ENCODE measurements at places on chromosomes 4 and X. TPM values are rescaled to one million over a fixed set of nuclear protein-coding genes. Genes with fewer than 3 reads are reported as not detected.

The ALPK1 gene
- 20.7 TPM for polyA plus RNA-seq

DNA sequence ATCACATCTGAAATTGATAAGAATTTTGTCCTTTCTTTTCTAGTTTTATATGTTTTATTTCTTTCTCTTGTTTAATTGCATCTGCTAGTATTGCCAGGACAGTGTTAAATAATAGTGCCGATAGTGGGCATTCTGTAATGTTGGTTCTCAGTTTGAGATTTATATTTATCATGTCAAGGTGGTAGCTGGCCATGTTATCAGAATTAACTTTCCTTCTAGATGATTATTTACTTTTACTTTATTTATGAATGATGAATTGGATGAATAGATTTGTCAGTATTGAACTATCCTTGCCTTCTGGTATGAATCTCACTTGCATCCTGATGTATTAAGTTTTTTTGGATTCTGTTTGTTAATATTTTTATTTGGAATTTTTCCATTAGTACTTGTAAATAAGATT lies 42.7 kb downstream of the METAP1 start:
- DNase-seq = no peak

GRCh38 chr4:66340286-66340893 lies 670.1 kb upstream of the EPHA5 start:
- no peak for DNase-seq

DNA sequence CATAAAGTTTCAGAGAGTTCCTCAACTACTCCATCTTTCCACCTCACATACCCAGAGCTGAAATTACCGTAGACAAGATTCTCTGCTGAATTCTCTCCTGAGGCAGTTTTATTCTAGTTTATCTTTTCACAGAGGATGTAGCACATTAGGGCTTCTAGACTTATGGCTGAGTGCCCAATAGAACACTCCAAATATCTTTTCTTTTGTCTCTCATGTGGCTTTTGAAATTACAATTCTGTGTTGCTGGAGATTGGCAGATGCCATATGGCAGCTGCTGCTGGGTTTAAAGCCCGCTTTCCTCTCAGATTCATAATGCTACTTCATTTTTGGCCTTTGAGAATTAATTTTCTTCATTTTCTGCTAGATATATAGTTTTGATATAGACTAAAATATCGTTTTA lies 107.6 kb upstream of the BANK1 start:
- no peak for DNase-seq

DNA sequence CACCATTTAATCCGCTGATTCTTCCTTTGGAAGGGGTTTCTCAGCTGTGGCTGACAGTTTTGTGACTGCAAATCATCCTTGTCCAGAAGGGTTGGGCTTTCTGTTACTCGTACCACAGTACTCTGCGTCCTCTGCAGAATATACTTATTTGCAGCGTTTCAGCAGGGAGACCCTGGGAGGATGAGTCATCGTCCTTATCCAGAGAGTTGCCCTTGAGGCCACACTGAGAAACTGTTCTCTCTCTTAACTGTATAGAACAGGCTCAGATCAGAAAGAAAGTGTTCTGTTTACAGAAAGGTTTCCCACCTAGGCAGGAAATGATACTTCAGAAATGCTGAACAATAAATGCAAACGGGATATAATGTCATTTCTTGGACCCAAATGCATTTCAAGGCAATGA lies 47.8 kb upstream of the DDX53 start:
- DNase-seq = no peak

DNA sequence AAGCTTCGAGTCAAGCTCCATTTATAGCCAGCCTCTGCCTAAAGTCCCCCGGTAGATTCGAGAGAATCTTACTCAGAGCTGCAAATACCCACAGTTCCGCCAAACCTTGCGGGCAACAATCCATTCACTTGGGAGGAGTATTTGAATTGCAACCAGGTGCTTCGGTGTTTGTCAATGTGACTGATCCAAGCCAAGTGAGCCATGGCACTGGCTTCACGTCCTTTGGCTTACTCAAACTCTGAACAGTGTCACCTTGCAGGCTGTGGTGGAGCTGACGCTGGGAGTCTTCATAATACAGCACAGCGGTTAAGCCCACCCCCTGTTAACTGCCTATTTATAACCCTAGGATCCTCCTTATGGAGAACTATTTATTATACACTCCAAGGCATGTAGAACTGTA lies 11.2 kb downstream of the CD40LG start:
- no peak for DNase-seq

DNA sequence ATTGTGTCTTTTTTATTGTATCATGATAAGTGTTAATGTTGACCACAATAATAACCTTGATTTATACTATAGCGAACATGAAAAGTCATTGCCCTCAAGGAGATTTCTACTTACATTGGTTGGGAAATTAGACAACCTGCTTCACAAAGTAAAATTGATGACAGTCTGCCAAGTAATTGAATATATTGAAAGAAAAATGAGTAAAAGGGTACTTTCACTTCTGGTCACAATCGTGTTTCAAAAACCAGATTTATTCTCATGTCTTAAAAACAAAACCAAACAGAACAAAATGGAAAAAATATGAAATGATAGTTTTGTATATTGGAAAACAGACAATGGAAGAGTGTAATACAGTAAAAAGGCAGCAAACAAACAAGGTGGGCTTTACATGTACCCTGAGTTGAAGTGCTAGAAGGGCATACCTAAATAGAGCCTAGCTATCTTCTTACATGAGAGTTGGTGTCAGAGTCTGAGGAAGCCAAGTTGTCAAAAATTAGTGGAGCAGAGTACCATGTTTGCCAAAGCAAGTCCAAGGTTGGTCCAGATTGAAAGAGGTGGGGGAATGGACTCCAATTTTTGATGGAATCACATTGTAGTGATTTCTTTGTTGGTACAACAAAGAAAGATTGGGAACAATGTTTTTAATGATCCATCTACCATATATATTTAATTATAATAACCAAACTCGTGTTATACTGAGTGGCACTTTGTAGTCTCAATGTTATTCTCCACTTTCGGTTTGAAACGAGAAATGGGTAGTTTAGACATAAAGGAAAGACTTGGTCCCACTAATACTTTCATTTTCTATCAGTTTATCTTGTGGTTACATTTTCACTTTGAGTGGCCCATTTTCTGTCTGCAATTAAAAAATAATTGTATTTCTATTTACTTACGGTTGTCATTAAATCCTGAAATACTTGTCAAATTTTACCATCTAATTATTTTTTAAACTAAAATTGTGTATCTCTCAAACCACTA lies 775.6 kb downstream of the STIM2 start:
- DNase-seq = no peak

DNA sequence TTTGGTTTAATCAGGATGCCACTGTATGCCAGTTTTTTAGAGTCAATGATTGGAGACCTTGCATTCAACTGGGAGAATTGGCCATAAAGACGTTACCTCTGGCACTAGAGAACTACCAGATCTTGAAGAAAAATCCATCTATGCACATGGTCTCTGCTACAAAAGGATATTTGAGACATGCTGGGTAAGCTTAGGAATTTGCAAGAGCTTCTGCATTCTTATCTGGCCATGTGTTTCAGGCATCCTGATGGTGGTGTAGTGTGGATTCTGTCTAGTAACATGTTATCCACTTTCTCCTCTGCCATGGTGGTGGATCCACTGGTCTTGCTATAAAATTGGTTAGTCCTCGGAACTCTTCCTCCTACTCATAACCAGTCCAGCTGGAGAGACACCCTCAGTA lies 185.3 kb upstream of the WDFY3 start:
- no peak for DNase-seq

GRCh38 chr4:1598206-1599025 lies 85.7 kb downstream of the FAM53A start:
- no peak for DNase-seq

DNA sequence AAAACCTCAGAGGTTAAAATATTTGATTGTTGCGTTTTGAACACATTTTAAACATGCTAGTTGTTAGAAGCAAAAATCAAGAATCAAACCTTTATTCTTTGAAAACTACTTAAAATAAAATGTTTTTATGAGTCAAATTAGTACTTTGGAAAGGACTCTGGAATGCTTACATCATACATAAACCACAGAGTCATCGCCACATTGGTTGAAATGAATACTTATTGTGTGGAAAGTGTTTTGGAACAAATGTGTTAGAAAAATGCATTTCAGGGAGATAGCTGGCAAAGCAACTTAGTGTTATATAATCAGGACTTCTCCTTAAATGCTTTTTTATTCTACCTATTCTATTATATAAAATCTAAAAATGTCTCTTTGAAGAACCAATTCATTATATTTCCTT lies 49.4 kb upstream of the CAMK2D start:
- no peak for DNase-seq

DNA sequence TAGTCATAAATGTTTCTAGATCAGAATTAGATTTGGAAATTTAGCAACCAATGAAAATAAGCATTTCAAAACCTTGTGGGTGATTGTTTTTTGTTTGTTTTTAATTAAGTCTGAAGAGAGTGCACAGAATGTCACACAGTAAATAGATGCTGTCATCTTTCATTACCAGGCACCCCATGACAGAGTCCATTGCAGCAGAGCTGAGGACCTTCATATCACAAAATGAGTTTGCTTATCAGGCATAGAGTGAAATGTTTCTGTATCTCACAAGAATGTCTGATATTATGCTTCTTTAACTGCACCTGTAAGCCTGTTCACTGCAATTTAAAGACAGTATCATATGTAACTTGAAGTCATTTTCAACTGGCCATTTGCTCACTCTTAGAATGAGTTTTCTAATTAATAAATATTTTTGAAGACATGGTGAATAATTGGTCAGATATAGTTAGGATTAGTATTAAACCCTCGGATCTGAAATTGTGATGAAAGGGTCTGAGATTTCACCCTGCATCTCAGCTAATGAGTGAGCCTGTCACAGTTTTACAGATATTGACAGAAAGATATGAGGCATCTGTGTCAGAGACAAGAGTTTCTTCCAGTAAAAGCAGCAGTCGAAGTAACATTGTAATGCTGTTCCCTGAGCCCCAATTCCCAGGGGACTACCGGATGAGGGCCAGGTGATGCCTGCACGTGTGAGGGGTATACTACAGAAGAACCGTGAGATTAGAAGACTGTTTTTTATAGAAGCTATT lies 416.4 kb downstream of the CCSER1 start:
- no peak for DNase-seq

DNA sequence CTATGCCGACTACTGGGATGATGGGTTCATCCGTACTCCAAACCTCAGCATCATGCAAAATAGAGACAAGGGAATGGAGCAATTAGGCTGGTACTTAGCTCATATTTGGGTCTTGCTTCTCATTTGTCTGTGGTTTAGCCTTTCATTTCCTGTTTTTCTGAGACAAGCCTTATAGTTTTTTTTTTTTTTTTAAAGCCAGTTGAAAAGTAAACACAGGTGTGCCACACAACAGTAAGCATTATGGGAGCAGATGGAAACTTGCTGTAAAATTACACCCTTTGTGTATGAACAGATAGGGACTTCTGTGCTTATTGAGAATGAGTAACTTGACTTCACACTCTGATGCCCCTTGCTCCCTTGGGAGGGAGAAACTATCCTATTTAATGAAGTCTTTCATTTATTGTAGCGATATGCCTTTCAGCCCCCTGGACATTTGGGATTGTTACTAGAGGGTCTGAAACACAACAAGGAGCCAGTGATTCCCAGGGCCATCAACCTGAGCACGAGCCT lies 13.7 kb downstream of the RASSF6 start:
- no peak for DNase-seq

- no peak for DNase-seq
These were observed 46.6 kb upstream of the PRRG1 start for GRCh38 chrX:37302569-37302968.

GRCh38 chr4:1564535-1565375 lies 119.4 kb downstream of the FAM53A start:
- DNase-seq = no peak

Data from right lung (tissue), 10 donors.